ENCODE measurements at places on chromosomes 3 and 15.

DNA sequence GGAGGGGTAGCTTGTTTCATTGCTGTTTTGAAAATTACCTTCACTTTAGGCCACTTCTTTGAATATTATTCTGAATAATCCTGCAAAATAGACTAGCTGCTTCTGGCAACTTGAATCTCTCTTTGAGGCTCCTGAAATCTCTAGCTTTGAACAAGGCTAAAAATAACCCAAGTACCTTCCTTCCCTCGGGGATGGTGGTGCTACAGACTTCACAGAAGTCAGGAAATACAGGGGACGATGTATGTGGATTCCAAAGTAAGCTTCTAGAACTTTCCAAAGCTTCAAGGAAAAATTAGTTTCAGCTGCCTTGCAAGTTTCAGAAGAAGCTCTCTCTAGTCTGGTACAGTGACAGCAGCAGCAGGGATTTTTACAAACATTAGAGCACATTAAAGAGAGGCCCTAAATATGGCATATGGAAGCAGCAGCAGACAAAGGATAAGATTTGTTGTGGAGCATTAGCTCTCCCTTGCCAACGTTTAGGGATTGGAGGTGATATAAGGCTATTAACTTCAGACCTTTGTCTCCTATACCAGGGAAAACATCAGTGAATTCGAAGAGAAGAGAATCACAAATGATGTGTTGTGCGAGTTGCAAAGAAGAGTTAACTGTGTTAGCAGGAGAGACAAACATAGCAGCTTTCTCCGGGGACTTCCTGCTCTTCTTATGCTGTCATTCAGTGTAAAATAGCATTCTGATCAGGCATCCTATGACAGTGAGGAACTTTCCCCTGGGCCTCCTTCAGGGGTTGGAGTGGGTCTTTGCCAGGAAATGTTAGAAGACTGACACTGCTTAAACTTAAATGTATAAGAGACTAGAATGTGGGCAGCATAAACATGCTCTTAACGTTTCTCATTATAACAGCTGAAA lies 783.0 kb upstream of the ARPP21 start:
- DNase-seq, result no peak

DNA sequence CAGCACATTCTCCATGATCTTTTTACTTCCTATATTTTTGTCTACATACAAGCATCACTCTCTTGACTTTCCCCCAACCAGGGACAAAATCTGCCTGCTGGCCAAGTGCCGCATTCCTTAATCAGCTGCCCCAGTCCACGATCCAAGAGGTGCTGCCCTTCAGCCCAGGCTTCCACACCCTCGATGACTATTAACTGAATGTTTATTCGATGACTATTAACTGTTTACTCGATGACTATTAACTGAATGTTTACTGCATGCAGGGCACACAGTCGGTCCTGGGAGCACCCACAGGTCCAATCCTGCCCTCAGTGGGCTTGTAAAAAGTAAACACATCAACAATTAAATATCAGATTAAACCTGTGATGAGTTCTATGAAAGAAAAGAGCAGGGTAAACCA lies 256.9 kb downstream of the ARRDC4 start:
- DNase-seq, result no peak

GRCh38 chr15:96121086-96121920 lies 209.2 kb upstream of the NR2F2 start:
- no peak for DNase-seq

- DNase-seq, result no peak
Measured at GRCh38 chr15:23695282-23695681, 8.2 kb upstream of the NDN start.

- no peak for DNase-seq
Measured at GRCh38 chr3:12944849-12945248, 103.5 kb upstream of the RPL32 start.

DNA sequence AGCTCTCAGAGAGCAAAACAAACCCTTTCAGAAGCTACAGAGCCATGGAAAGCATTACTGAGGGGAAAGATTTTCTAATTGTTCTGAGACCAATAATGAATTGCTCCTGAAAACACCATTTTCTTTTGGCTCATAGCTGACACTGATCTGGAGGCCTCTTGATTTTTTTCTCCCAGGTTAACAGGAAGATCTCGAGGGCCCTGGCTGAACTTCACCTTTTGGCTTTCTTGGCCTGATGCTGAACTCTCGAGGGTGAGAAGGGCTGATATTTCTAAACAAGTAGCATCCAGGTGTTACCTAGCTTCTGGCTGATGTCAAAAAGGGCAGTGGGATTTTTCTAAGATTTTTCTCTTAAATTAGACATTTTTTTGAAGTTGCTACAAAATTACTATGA lies 19.9 kb upstream of the NFKBIZ start:
- no peak for DNase-seq

- DNase-seq, result no peak
Measured at GRCh38 chr15:64865998-64866520, 24.3 kb downstream of the PLEKHO2 start.

GRCh38 chr3:56795097-56795828 lies 6.5 kb downstream of the ARHGEF3 start:
- no peak for DNase-seq

GRCh38 chr3:14563946-14564539 lies 23.9 kb upstream of the GRIP2 start:
- DNase-seq, result no peak

DNA sequence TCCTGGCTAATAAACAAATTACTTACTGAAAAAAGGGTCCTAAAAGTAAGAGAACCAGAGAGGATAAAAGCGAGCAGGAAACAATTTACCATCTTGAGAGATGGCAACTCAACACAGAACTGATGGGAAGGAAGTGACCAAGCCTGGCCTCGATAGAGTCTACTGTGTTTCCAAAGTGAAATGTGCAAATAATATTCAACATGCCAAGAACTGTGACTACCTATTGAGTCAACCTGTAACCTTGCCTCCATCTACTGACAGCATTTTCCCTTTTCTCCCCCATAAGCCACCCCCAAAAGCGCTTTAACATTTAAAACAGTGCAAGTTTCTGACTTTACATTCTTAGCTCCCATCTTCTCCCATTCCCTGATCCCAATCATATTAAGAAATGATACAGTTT lies 75.4 kb upstream of the PSMD6 start:
- no peak for DNase-seq

DNA sequence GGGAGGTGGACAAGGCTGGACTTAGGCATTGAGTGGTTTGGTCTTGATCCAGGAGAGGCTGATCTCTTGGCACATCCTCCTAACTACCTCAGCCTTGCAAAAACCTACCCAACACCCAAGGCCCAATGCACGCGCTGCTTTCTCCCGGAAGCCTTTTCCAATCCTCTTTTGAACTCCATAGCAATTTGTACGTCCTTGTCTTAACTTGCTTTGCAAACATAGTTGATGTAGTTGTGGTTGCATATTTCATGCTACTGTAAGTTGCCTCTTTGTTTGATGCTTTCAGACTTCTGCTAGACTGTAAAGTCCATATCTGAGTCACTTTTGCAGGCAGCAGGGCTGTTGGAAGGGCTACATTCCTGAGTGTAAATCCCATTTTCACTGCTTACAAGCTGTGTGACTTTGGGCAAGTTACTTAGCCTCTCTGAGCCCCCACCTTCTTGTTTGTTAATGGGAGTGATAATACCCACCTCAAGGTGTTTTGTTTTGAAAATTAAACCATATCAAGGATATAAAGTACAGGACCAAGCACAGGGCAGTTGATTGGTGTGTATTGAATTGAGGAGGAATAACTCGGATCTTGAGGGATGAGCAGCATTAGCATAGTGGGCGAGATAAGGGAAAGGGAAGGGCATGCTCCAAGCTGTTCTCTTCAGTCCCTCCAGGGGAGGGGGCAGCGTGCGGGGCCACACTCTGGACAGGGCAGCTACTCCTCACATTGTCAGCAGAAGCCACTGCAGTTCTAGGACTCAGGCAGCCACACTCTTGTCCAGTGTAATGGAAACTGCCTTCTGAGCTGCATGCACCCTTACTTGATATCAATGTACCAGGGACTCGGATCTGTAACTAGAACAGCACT lies 28.8 kb downstream of the SIAH2 start:
- no peak for DNase-seq

GRCh38 chr15:30650012-30650929 lies 24.3 kb downstream of the ARHGAP11B start:
- no peak for DNase-seq

- DNase-seq, result no peak
Measured at GRCh38 chr15:50344006-50344464, 11.0 kb downstream of the GABPB1 start.

GRCh38 chr3:85589145-85589544 lies 630.4 kb downstream of the CADM2 start:
- no peak for DNase-seq

- DNase-seq, result no peak
Measured at GRCh38 chr3:170355738-170356595, 1.5 kb upstream of the SKIL start.

- no peak for DNase-seq
Measured at GRCh38 chr3:110650741-110651140, 420.9 kb upstream of the NECTIN3 start.

DNA sequence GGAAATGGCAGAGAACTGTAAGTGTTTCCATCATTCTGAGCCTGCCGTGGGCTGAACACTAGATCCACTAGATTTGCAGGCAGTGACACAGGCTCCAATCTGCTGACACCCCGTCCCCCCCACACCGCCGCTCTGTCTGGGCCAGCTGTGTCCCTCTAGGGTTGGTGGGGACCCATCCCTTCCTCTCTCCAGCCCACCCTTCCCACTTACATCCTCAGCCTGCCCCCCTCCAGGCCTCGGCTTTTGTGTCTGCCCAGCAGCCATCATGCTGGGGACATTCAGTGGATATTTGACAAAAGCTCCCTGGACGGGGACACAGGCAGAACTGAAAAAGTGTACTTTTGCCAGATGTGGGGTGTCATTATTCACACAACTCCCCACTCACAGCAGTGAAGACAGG lies 10.7 kb upstream of the LRRK1 start:
- no peak for DNase-seq

DNA sequence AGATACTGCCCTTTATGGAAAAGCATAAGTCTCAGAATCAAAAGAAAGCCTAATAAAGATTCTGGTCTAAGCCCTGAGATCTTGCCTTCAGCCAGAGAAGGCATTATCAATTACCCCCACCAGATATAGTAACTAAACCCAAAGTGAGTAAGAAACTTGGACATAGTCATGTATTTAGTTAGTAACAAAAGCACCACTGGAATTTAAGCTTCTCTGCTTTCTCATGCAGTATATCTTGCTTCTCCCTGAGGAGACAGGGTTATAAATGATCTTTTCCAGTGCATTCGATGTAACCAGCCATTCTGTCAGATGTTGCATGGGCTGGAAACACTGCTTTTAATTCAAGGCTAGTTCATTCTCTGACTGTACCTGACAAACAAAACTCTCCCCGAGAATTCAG lies 946.7 kb downstream of the NAALADL2 start:
- no peak for DNase-seq

GRCh38 chr3:137944593-137944992 lies 65.4 kb upstream of the CLDN18 start:
- DNase-seq, result no peak

DNA sequence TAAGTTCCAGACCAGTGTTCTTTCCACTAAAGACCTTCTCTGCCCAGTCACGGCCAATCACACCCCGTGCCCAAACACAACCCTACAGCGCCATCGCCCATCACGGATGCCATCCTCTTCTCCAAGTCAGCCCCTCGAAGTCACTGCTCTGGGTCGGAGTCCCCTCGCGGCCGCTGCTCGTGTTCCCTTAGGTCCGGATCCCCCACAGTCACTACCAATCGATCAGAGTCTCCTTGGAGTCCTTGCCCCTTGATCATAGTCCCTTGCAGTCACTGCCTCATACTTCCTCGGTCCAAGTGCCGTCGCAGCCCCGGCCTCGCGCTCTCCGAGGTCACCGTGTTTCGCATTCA lies 461 bp downstream of the PCYT1A start:
- DNase-seq, result no peak

GRCh38 chr3:14203521-14204079 lies 25.0 kb downstream of the LSM3 start:
- DNase-seq, result no peak

DNA sequence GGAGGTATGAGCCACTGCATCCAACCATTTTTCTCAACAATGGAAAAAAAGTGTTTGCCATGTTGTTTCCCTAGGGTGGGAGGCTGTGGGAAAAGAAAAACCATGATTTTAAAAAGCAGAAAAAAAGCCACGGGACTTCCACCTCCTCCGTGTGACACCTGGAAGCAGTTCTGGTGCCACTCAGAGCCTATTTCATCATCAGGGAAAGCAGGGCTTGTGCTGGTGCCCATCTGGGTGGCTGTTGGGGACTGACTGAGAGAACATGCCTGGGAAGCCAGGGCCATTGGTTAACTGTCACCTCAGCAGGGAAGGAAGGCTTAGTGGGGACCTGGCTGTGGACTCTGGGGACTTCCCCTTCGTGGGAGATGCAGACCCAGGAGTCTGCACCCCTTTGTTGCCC lies 7.3 kb downstream of the RNU5B-1 start:
- no peak for DNase-seq
